Femur (tissue), 1 donor: ENCODE measurements at places on chromosomes 13 and 19.

DNA sequence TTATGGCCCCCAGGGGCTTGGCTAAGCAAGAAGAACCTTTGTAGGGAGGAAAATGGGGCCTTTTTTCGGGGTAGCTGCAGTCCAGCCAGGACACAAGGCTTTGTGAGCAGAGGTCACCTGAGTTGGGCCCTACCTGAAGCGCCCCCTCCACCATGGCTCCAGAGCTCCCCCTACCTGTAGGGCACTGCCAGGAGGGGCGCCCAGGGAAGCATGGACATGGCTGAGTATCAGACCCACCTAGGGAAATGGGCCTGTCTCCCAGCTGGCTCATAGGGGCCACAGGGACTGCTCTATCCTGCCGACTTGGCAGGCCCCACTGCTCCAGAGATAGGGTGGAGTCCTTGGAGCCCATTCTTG is 9.0 kb upstream of the CEBPA start:
- no peak for DNase-seq

- no peak for DNase-seq
These were observed 64.0 kb downstream of the ANKRD10 start for GRCh38 chr13:110850840-110851239.

GRCh38 chr13:94419925-94420305 is 59.6 kb downstream of the DCT start:
- DNase-seq, result no peak

DNA sequence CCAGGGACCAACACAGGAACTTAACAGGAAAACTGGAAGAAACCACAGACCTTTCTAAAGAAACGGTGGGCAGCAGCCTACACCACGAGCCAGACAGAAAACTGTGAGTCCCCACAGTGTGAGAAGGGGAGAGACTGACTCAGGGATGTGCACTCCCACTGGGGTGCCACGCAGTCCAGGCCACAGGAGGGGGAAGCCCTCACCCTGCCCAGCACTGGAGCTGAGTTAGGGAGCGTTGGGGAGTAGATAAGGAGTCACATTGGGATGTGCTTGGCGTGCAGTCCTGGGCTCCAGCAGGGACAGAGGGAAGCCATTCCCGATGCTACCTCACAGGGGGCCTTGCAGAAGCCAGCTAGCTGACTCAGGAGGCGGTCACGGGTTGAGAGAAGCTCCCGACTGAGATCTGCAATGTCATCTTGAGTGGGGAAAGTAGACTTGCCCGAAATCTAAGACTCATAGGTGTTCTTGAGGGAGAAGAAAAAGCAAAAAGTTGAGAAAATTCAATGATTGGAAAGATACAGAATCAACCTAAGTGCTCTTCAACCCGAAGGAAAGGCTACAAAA is 17.3 kb downstream of the SIGLEC8 start:
- DNase-seq, result no peak

- DNase-seq, result no peak
These were observed 3.5 kb downstream of the KCNN4 start for GRCh38 chr19:43777163-43777695.

DNA sequence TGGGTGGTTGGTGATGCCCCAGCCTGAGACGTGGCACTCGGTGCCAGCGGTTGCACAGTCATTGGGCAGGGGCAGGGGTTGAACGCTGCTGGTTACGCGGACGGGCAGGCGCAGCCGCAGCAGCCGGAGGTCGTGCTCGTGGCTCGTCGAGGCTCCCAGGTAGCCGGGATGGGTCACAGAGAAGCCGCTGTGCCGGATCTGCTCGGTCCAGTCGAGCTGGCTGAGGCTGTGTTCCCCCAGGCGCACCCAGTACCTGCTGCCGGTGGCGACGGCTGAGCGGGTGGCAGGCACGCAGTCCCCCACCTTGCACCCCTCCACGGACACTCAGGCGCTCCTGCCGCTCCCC is 2.9 kb downstream of the KLK12 start:
- no peak for DNase-seq

DNA sequence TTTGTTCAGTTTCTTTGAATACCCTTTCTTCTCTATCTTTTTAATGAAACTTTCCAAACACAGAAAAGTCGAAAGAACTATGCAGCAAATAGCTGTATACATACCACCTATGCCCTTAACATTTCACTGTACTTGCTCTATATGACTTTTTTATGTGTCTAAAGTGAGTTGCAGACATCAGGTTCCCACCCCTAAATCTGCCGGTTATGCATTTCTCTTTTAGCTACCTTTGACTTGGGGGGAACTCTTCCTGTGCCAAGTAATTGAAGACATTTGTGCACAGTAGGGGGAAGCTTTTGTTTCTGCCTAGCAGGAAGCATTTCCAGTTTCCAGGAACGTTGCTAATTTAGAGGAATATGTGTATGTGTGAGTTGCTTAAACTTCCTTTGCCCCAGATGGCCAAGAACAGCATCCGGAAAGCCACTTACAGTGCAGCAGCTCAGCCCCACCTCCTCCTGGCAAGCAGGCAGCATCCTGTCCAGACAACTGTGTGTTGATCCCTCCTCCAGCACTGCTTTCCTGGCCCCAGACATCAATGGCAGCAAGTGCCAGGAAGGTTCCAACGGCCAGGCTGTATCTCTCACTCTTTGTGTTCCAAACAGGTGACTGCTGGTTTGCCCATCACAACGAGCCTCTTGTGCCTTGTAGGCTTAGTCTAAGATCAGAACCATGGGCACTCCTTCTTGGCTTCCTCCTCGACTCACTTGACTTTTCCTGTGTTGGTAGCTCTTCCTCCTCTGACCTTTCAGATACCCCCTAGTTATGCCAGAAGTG is 14.7 kb upstream of the GRAMD1A start:
- peak; percentile 82 for DNase-seq

- no peak for DNase-seq
These were observed 29.6 kb upstream of the CACTIN start for GRCh38 chr19:3656073-3656746.
